ENCODE measurements at places on chromosomes 3 and 15.
A peak's percentile ranks its signal among the peaks of the same experiment; 100 is the strongest.

DNA sequence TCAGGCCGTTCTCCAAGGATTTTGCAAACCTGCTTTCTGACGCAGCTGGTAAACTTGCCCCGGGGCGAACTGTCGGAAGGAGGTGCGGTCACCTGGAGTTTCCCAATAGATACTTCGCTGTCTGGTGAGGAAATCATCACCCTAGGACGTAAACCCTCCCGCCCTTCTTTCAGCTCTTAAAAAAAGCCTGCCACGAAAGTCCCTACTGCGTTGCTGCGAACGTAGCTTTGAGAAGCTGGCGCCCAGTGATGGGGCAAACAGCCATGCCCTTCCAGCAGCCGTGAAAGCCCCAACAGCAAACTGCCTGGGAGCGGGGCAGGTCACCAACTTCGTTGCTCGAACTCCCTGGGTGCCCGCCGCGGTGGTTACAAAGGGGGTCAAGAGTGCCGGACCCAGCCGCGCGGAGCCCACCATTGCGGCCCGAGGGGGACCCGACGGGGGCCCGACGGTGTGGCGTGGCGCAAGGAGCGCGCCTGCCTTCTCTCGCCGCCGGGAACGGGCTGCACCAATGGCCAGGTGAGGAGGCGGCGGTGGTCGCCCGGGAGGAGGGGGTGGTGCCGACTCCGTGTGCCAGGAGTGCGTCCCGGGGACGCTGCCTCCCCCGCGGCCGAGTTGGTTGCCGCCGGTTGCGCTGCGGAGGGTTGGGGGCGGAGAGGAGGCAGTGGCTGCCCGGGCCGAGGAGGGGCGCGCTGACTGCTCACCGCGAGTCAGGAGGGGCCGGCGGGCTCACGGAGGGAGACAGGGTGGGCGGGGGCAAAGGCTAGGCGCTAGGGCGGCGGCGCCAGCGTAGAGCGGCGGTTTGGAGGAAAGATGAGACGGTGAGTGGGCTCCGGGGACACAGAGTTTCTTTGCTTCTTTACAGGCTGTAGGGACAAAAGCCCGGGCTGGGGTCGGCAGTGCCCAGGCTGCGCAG is at the start of gene PHLDB2:
TSS of gene PHLDB2 (plus strand) at position 205 of the 913 bp plus-strand sequence. CDS start 24,813 bp downstream, outside the sequence.
- DNase-seq, result no peak

GRCh38 chr3:53161820-53162671 is 1.0 kb downstream of the PRKCD start:
- no peak for DNase-seq

DNA sequence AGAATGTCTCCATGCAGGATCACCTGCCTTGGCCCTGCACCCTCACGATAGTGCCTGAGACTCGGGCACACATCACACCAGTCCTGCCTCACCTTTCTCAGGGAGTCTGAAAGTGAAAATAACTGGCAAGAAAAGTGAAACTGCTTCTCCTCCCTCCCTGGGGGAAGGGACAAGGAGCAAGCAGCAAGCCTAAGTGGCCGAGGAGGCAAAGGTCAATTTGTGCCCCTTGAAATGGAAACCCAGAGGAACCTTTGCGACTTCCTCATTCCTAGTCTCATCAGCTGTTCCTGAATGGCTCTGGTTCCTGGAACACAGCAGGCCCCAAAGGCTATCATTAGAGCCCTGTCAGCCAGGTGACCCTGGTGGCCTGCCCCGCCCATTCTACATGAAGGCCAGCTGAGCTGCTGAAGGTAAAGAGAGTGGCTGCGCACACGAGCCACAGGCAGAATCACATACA is 28.0 kb upstream of the SLCO2A1 start:
- DNase-seq, result no peak

GRCh38 chr3:115760716-115761115 is 137.4 kb downstream of the GAP43 start:
- DNase-seq, result no peak

DNA sequence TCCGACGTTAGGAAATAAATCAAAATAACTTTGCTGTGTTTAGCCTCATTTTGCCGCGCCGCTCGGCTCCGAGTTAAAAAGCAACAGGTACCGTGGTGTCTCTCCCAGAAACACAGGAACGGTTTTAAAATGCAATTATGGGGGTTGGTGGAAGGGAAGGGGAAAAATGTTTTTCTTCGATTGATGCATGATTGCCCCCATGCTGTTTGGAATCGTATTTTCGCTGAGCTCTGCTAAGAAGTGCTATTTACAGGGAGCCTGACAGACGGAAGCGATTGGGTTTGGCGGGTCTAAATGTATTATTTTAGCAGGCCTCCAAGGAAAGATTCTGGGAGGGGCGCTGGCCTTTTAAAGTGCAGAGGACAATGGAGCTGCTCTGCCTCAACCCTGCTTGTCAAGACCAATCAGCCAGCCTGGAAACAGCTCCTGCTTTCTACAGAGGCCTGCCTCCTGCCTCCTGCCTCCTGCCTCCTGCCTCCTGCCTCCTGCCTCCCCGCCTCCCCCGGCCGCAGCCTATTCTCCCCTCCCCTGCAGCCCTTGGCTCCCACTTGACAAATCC is 156.7 kb upstream of the TLE3 start:
- DNase-seq, result no peak

- no peak for DNase-seq
Observed at GRCh38 chr3:128597900-128598299, 52.7 kb downstream of the RPN1 start.

GRCh38 chr3:50408443-50408944 is 49.2 kb upstream of the TMEM115 start:
- DNase-seq, result no peak

GRCh38 chr15:63447017-63447676 is 57.2 kb upstream of the USP3 start:
- DNase-seq, result no peak

DNA sequence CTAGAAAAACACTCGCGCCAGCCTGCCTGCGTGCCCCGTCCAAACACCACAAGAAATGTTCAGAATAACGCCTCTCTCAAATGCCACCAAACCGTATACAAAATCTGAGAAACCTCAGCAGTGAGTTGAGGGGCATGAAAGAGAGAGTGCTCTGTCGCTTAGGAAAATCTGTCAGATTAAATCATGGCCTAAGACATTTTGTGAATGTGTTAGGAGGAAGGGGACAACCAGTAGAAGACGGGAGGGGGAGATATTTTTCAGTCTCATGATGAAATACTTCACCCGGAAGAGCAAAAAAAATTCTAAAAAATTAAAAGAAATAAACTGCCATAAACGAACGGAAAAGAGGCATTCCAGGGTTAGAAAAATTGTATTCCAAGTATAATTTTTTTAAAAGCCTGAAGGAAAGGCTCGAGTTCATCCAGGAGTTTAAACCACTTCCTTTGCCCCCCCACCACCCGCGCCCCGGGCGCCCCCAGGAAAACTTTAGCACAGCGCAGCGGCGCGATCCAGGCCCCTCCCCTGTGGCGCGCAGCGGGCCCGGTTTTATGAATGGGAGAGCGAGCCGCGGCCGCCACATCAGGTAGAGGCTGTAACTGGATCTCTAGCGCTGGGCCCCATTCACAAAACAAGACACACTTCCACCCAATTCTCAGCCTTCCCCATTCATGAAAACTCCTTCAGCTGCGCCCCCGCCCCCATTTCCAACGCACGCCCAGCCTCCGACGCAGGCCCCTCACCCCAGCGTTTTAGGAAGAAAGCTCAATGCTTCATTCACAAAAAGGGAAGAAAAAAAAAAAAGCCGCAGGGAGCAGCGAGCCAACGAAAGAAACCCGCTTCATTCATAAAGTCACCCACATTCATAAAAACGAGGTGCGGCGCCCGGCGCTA is 1.4 kb downstream of the ETV5 start:
- peak; percentile 5 for DNase-seq

DNA sequence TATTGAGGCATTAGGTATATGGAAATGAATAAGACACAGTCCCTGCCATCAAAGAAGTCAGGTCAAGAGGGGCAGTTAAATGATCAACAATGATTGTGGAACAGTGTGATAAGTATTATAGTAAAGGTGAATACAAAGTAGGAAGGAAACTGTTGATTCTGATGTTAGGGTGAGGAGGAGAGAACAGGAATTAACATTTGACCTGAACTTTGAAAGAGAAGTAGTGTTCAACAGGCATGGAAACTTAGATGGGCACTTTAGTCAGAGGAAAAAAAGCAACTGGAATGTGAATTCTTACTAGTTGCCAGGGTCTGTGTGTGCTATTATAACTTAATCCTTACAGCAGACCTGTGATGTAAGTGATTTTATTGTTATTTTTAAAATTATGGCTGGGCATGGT is 17.6 kb downstream of the HACD3 start:
- no peak for DNase-seq

DNA sequence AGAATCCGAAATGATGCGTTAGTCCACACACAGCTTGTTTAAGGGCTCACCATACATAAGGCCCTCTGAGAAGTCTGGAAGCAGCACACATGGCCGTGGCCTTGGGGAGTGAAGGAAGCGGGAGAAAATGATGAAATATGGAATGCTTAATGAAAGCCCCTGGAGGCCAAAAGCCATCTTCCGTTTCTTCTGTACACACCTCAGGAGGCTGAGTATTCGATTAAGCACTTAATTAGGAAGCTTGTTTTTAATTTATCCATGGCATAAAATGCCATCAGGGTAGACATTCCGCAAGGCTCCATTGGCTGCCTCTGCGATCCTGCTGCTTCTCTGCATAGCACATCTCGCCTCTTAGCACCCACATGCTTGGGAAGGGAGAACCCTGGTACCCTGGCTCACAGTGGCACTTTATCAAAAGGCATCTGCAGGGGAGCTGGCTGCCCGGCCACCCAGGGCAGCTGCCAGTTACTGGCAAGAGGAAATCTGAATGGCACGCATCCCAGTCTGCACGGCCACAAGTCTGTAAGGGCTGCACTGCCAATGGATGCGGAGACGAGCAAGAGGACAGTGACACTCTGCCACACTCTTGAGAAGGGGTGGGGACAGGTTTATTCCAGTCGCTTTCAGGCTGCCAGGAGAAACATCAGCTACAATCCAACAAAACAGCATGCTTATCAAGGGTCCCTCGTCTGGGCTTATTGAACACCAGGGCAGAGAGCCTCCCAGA is 356.2 kb downstream of the OCA2 start:
- DNase-seq, result no peak

GRCh38 chr3:29587340-29587739 is 306.5 kb downstream of the RBMS3 start:
- DNase-seq, result no peak

DNA sequence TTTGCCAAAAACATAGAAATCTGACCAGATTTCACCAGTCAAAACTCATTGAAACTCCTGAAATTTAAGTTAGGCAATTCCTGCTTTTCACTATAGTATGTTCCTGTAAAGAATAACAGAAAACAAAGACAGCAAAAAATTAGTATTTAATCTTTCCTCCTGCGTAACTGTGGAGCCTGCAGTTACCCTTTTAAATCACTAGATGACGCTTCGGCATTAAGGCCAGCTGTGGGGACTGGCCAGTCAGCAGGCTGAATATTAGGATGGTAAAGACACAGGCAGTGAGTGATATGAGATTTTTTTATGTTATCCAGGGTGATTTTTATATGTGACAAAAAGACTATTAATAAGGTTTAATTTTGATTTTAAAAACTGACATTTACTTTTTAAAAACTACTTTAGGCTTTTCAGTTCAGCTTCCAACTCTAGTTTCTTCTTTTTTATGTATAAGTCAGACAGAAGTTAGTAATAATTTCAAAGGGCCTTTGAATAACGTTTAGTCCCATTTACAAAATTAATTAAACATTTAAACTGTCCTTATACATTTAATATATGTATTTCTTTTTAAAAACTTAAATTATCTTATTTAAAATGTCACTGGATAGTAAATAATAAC is 165.1 kb downstream of the PPM1L start:
- no peak for DNase-seq

DNA sequence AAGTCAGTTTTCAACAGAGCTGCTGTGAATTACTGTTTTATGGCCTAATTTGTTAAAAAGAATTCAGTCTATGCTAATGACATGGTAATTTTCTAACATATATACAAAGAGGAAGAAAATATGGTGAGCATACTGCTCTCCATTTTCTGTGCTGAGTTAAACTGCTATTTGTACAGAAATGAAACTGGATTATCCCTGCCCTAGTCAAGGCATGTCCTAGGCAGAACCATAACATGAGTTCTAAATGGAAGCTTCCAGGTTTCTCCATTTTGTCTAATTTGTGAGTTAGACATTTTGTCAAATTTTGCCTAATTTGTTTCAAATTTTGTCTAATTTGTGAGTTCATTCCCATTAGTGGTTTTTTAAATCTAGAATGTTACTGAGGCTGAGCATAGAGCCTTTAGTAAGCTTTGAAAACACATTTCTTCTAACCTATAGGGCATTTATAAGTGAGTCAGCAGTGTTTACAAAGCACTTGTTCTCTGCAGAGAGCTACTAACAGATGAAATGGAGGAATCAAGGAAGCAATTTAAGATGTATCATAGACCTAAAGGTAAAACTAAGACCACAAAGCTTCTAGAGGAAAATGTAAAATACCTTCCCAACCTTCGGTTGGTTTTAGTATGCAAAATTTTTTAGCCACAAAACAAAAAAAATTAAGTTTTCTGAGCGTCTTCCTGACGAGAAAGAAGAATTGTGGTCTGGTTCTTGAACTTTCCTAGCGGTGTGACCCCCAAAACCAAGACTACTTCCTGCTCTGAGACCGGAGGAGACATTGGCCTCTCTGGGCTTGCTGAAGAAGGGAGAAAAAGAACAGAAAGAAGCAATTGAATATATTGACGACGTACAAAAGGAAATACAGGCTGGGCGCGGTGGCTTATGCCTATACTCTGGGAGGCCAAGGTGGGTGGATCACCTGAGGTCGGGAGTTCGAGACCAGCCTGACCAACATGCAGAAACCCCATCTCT is 9.8 kb downstream of the P2RY14 start:
- DNase-seq, result no peak

GRCh38 chr3:132283440-132283839 is 33.8 kb upstream of the ACP3 start:
- DNase-seq, result no peak

- DNase-seq, result no peak
Observed at GRCh38 chr15:34613301-34613700, 29.9 kb upstream of the GOLGA8B start.

DNA sequence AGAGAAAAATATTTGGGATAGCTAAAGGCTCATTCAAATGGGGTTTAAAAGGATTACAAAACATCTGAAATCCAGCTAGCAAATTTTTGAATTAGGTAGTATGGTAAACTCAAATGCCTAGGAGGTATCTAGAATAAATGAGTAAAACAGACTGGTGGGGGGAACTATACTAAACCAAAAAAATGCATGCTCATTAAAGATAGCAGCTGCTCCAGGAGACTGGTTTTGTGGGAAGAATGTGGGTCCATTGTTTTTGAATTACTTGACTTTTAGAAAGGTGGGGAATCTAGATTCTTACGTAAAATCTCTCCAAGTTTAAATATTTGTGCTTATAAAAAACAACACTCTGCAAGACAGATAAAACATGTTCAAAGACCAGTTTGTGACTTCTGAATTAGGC is 73.8 kb downstream of the LEKR1 start:
- no peak for DNase-seq

GRCh38 chr3:43256714-43257461 is 29.5 kb upstream of the SNRK start:
- no peak for DNase-seq

- no peak for DNase-seq
Observed at GRCh38 chr3:181075098-181075497, 85.6 kb upstream of the DNAJC19 start.

- DNase-seq, result no peak
Observed at GRCh38 chr3:131371688-131372066, 9.9 kb upstream of the NUDT16 start.
